ENCODE measurements at places on chromosomes 6 and 20.

GRCh38 chr6:108211671-108212070, 45.8 kb downstream of the NR2E1 start:
- no peak for DNase-seq

DNA sequence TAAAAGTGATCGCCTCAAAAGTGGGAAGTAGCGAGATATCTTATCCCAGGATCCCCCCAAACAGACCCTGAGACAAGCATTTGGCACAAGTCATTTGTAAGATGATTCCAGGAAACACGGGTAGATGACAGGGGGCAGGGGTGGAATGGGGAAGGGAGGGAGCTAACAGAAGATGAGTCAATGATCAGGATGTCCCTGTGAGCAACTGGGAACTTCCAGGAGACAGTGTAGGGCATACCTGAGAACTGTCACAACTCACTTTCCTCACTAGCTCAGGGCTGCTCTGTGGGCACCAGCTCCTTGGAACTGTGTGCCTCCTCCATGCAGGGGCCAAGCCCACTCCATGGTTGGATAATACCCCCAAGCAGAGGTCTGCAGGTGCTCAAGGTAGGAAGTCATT, 38.5 kb upstream of the VSX1 start:
- no peak for DNase-seq

- no peak for DNase-seq
Measured at GRCh38 chr6:133245007-133245406, 3.9 kb downstream of the EYA4 start.

GRCh38 chr20:24657196-24657595, 187.8 kb downstream of the SYNDIG1 start:
- DNase-seq = no peak

DNA sequence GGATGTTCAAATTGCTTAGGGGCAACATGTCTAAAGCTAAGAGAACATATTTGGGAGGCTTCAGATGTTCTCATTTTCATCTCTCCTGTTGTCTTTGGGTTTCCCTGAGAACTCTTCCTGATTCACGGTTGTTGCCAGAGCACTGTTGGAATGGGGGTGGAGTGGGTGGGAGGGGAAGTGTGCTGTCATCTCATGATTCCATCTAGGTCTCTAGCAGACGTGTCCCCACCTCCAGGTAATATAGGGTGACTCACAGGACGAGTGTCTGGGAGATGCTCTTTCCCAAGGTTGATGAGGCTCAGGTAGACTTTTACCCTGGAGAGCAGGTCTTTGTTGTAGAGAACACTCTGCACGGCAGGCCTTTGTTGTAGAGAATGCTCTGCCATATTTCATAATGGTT, 636.9 kb downstream of the QKI start:
- DNase-seq = no peak

DNA sequence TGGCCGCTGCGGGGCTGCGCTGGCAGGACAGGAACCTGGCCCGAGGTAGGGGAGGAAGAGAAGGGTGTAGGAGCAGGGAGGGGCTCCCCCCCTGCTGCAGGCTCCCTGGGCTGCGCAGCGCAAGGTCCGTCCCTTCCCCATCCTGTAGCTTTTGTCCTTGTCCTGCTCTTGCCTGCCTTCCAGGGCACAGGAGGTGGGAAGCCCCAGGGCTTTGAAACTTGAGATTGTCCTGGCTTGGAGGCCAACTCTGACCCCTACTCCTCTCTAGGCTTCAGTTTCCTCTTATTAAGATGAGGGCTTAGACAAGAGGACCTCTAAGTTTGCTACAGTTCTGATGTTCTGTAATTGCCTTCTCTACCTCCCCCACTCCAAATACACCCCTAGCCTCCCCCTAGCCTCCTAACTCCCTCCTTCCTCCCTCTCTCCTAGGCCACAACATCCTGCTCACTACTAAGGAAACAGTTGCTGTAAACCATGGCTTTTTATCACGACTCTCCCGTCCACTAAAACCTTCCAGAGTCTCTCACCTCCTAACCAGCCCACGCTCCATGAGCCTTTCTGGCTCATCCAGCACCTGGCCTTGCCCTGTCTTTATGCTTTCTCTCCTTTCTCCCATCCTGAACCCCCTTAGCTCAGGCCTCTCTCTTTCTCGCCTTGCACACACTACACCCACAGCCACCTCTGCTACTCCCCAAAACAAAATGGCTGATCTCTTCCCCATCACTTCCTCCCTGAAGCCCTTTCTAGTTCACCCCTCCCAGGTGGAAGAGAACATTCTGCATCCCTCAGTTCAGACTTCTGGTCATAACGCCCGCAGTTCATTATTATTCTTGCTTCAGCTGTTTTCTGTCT, 10.2 kb downstream of the UNC5CL start:
- DNase-seq = no peak

- DNase-seq = no peak
Measured at GRCh38 chr6:10425975-10426780, 11.3 kb upstream of the TFAP2A start.

- no peak for DNase-seq
Measured at GRCh38 chr20:46929902-46930301, 35.3 kb downstream of the EYA2 start.

- DNase-seq = no peak
Measured at GRCh38 chr20:43914311-43915210, at the start of gene TOX2. TSS of gene TOX2 (plus strand) at chr20:43914852. CDS start at chr20:43914892, 40 bp downstream.

- no peak for DNase-seq
Measured at GRCh38 chr6:169949511-169950097, 198.2 kb downstream of the ERMARD start.

- peak; percentile 42 for DNase-seq
Measured at GRCh38 chr6:42075159-42075838, 25.0 kb downstream of the TAF8 start.

- no peak for DNase-seq
Measured at GRCh38 chr6:114176726-114177125, 166.1 kb downstream of the HS3ST5 start.

GRCh38 chr6:67458265-67458664, 1176.8 kb upstream of the ADGRB3 start:
- no peak for DNase-seq

DNA sequence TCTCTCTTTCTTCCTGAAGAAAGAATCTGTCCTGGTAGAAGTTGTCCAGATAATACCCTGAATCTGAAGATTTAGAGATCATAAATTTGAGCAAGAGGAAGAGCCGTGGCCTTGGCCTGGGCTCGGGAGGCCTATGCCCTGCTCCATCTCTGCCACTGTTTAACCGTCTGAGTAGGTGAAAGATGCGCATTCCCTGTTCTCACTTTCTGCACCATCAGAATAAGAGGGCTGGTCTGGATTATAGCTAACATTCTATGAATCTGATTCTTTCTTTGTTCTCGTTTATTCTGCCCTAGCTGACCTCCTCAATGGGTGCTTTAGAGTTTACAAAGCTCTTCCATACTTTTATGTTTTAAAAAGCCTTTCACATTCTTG, 51.3 kb downstream of the ELOVL4 start:
- DNase-seq = no peak

- no peak for DNase-seq
Measured at GRCh38 chr20:37741055-37741454, 47.2 kb downstream of the CTNNBL1 start.

DNA sequence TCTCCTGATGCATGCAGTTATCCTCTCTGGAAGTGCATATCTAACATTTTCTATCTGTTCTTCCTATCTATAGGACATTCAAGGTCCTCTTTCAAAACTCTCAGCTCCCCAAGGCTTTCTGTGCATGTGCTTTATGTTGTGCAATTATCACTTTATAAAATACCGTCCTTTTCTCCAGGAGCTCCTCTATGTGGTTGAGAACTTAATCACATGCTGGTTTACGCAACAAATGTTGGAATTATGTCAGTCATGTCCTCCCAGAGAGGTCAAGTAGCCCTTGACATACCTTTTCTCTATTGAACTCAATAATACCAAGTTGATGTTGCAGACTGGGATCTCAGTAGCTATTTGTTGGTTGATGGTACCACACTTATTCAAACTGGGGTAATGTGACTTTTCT, 388.4 kb downstream of the BTBD3 start:
- DNase-seq = no peak

- no peak for DNase-seq
Measured at GRCh38 chr20:21681234-21681921, 24.1 kb upstream of the PAX1 start.

- DNase-seq = no peak
Measured at GRCh38 chr6:167474171-167474570, 149.3 kb downstream of the TTLL2 start.

- DNase-seq = no peak
Measured at GRCh38 chr6:107673076-107673494, 151.0 kb downstream of the SCML4 start.

GRCh38 chr6:114194362-114195026, 148.3 kb downstream of the HS3ST5 start:
- no peak for DNase-seq

DNA sequence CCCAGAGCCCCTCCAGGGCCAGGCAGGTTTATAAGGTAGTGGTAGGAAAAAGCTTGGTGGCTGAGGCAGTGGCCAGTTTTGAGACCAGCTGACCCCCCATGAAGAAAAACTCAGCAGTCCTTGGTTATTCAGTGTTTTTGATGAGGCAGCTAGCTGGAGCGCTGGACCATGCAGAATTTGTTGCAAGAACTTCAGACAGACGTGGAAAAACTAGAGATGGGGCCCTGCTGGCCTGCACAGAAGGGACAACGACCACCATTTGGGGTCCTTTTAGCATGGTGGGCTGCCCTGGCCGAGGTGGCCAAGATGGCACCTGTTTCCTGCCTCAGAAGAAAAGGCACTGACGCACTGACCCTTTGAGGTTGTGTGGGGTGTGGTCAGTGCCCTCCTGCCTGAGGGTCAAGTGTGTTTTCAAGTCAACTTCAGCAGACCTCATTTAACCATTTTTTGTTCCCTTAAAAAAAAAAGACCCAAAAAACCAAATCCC, 2.7 kb downstream of the RPS21 start:
- no peak for DNase-seq

- no peak for DNase-seq
Measured at GRCh38 chr6:110946498-110946897, 12.0 kb upstream of the GTF3C6 start.

DNA sequence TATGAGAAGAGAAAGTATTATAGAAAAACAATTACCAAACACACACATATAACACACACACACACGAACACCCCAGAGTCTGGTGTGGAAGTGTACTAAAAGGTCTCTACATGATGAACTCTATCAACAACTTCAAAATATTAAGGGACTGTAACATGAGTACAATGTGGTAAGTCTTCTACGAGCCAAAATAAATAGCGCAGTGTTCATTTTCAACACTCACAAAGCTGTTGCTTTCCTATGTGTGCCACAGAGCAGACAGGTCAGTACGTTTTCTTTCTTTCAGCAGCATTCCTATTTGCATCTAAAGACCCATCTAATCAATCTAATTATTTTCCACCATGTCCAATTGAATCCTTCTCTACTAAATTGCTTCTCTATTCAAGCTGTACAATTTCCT, 12.1 kb upstream of the CNKSR3 start:
- no peak for DNase-seq

- DNase-seq = no peak
Measured at GRCh38 chr6:170102038-170102437, 188.8 kb downstream of the DLL1 start.
